GM03348 (cell line): ENCODE measurements at places on chromosomes 13 and 19.

DNA sequence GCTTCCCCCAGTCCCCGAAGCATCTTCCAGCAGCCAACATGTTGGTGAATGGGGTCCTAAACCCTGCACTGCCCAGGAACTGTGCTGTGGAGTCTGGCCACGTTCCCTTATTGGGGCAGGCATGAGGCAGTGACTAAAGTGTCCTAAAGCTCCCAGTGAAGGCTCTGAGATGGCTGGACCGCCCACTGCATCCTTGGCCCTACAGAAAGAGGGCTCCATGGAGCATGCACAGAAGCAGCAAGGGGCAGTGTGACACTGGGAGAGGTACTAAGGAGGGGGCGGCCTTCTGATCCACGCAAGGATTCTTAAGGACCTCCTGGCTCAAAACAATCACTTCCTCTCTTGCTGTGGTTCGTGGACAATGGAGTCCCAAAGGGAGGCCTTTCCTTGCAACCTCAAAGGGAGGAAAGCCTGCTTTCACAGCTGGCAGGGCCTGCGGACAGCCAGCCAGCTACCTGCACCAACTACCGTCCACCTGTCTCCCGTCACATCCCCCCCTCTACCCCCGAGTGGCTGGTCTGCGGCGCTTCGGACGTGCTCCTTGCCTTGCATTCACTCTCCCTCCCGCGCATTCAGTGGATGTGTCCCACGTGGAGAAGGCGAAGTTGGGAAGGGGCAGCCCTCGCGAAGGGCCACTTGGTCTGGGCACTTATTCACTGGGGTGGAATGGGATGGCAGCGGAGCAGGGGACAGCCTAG, 63.9 kb upstream of the STARD13 start:
- DNase-seq: peak; percentile 6

GRCh38 chr19:28126135-28126898, 1086.6 kb downstream of the UQCRFS1 start:
- DNase-seq: no peak

GRCh38 chr19:343451-343931, 1.1 kb downstream of the MIER2 start:
- DNase-seq: no peak

DNA sequence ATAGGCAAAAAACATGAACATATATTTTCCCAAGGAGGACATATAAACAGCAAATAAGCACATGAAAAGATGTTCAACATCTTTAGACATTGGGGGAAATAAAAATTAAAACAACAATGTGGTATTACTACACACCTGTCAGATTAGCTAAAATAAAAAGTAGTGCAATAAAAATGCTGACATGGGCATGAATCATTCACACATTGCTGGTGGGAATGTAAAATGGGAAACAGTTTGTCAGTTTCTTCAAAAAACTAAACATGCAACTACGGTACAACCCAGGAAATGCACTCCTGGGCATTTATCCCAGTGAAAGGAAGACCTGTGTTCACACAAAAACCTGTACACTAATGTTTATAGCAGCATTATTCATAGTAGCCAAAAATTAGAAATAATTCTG, 5.3 kb upstream of the SUCLA2 start:
- DNase-seq: no peak

DNA sequence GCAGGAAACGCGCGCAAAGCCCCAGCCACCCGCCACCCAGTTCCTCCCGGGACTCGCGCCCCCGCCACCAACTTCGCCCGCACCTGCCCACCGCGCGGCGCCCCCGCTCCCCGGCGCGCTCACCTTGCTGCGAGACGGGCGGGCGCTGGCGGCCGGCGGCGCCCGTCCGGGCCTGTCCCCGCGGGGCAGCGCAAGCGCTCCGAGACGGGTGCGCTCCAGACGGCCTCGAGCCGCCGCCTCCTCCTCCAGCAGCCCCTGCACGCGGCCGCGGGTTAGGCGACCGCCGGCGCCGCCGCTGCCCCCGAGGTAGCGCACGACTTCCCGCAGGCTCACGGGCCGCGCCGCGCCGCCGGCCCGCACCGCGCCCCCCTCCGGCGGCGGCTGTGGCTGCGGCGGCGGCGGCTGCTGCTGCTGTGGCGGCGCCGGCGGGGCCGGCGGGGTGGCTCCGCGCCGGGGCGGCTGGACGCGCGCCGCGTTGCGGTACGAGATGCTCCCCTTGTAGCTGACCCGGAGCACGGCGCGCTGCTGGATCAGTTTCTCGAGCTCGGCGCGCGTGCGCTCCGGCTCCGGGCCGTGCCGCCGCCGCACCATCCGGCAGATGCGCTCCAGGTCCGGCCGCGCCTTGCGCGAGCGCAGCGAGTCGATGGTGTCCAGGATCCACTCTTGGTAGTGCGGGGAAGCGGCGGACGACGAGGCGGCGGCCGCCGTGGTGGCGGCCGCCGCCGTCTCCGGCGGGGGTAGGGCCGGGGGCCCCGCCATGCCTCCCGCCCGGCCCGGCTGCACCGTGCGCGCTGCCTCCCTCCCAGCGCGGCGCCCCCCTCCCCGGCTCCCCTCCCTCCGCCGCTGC, 666 bp downstream of the SAMD1 start:
- DNase-seq: peak; percentile 62

- DNase-seq: no peak
Observed at GRCh38 chr13:112185466-112185865, 118.5 kb downstream of the SOX1 start.

- DNase-seq: peak; percentile 90
Observed at GRCh38 chr19:31127134-31127967, 221.9 kb downstream of the TSHZ3 start.

- no peak for DNase-seq
Observed at GRCh38 chr13:112991609-112992008, 22.6 kb downstream of the MCF2L start.

DNA sequence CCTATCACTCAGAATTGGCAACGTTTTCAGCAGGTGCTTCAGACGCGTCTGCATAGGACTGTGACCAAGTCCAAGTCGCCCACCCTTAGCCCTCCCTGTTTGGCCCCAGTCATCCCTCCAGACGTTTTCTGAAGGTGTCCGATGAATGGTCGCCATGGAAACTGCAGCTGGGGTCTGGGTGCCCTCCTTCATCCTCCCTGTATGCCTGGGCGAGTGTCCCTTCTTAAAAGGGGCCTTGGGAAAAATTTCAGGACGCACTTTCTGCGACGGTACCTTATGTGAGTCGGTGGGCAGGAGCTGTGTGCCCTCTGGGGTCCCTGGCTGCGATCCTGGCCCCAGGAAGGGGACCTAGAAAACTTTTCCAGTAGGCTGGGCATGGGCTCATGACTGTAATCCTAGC, 25.1 kb downstream of the MAN2B1 start:
- no peak for DNase-seq

- no peak for DNase-seq
Observed at GRCh38 chr19:17026706-17027534, at the start of gene CPAMD8. Gene CPAMD8, minus strand, starts transcription at chr19:17026810. Its CDS starts 168 bp downstream, at chr19:17026642.

DNA sequence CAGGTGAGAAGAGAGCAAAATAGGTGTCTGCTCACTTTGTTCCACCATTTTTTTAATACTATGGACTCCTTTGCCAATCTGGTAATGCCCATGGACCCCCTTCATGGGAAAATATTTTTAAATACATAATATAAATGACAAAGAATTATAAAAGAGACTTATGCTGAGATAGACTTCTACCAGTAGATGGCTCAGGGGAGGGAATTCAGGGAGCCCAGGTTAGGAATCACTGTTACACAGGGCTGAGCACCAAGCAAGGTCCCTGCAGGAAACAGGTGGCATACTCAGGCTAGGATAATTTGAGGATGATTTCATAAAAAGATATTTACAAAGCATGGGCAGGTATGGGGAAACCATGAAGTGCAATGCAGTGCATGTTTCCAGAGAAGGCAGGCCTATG, 525.9 kb downstream of the FGF9 start:
- DNase-seq: no peak

- no peak for DNase-seq
Observed at GRCh38 chr13:64849196-64849595, 2380.9 kb downstream of the PCDH9 start.

DNA sequence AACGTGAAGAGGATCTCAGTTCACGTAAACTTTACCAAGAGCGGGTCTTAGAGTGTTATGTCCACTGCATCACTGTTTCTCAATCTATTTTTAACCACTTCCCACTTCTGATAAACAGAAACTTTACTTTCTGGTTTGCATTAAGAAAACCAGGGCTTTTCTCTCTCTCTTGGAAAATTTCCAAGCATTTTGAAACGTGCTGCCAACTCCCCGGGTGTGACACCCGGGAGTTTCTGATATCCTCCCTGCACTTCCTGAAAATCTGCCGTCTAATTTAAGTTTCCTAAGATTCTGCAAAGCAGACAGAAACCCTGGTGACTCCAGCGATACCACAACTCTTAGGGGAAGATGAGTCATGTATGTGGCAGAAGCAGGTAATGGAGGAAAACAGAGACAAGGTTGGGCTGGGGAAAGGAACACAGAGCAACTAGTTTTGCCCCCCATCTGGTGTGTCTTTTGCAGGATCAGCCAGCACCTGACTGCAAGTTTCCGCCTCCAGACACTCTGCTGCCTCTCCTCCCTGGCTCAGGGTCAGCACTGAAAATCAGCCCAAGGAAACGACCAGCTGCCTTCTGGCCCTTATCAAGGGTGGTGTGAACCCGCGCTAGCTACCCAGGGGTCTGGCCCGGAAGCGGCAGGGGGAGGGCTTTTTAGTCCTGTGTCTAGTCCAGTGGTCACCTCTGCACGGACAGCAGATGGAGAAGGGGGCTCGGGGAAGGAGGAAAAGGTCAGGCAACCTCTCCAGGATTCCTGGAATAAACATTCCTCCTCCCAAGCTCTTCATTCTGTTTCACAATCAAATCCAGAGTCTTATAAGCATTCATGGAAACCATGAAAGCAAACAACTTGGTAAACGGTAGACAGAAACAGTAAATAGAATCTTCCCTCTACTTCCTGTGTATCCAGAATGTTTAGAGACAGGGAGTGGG, 11.3 kb upstream of the FFAR2 start:
- DNase-seq: no peak

GRCh38 chr19:53809518-53810186, 14.5 kb downstream of the NLRP12 start:
- DNase-seq: no peak
